Activated CD4-positive, alpha-beta T cell treated with anti-CD3 and anti-CD28 coated beads for 48 hours (primary cell): ENCODE measurements at places on chromosomes 5 and 9.

DNA sequence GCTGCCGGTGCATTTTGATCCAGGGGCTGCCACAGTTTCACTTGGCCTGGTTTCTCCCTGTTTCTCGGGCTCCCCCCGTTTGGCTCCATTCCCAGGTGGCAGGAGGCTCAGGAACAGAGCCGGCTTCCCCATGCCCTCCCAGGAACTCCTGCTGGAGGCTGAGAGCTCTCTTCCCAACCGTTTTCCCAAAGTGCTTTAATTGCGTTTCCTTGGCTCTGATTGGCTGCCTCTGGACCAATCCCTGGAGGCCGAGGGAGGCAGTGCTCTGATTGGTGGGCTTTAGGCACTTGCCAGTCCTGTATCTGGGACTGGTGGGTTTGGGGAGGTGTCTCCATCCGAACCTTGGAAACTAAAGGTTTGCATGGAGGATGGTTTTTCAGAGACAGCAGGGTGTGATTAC lies 4.9 kb downstream of the TSPAN17 start:
- no peak for DNase-seq

DNA sequence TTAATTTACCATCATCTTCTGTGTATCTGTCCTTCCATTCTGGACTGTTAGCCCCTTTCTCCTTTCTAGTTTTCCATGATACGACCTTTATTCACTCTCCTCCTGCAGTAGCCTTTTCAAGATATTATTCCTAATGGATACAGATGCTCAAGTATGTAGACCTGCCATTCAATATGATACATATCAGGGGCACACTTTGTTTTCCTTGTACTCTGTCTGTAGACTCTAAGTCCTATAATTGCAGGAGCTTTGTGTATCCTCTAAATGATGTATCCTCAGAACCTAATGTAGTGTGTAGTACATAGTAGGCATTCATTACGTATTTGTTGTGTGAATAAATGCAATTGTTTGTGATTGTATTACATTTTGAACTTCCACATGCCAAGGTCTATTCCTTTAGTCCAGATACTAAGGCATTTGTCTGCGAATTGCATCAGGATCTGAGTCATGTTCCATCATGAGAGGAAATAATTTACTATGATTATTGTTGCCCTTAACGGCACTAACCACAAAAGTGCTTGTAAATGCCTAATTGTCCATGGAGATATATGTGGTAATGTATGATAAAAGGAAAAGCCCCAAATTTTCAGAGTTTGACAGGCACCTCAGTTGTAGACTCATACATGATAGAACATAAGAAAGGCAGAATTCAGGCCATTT lies 57.1 kb upstream of the IZUMO3 start:
- no peak for DNase-seq

DNA sequence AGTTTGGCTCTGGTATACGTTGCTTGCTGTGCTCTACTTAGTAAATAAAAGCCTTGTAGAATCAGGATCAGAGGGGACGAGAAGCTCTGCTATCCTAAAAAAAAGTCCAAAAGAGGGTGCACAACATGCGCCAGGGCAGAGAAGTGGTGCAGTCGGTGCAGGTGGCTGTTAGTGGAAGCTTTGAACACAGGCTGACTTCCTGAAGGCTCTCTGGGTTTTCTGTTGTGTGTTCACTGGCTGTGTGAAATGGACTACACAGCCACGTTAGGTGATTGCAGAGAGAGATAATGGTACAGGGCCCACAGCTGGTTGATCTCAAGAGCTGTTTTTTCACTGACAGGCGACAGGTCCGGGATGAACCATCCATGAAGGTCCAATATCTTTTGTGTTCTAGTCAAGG lies 167.4 kb downstream of the TMEM167A start:
- no peak for DNase-seq

- DNase-seq = no peak
These were observed 681 bp upstream of the LHFPL2 start for GRCh38 chr5:78649211-78649695.
